Stimulated activated CD8-positive, alpha-beta memory T cell treated with anti-CD3 and anti-CD28 coated beads, Interleukin-15, amount 100 ng/mL, for 1 hour (primary cell): ENCODE measurements at places on chromosomes 1 and 21.
A peak's percentile ranks its signal among the peaks of the same experiment; 100 is the strongest.

- DNase-seq: no peak
Observed at GRCh38 chr1:116164604-116165368, 53.6 kb downstream of the MAB21L3 start.

GRCh38 chr1:91585502-91585901 lies 84.9 kb downstream of the CDC7 start:
- DNase-seq: no peak

- no peak for DNase-seq
Observed at GRCh38 chr1:37677808-37678207, 14.5 kb upstream of the CDCA8 start.

GRCh38 chr1:205676597-205676996 lies 3.7 kb downstream of the SLC45A3 start:
- no peak for DNase-seq

- DNase-seq: no peak
Observed at GRCh38 chr1:11878891-11879190, 20.1 kb upstream of the NPPB start.

- no peak for DNase-seq
Observed at GRCh38 chr1:45198185-45198584, 8.2 kb downstream of the ZSWIM5 start.

- no peak for DNase-seq
Observed at GRCh38 chr1:45621895-45622523, 1.8 kb downstream of the CCDC17 start.

DNA sequence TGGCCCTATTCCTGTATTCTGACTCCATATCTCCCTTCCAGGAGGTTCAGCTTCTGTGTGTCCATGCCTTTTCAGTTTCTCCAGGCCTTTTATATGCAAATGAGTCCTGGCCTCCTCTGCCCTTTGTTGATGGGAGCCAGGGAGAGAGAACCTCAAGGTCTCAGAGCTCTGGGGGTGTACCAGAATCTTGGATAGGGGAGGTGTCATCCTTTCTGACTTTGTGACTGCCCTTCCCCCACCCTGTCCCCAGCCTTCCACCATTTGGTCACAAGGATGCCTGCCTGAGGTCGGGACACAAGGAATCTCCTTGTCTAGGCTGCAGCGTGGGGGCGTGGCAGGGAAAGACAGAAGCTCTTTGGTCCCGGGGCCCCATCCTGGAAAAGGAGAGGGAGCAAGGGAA lies 18.6 kb downstream of the LURAP1 start:
- DNase-seq: no peak

DNA sequence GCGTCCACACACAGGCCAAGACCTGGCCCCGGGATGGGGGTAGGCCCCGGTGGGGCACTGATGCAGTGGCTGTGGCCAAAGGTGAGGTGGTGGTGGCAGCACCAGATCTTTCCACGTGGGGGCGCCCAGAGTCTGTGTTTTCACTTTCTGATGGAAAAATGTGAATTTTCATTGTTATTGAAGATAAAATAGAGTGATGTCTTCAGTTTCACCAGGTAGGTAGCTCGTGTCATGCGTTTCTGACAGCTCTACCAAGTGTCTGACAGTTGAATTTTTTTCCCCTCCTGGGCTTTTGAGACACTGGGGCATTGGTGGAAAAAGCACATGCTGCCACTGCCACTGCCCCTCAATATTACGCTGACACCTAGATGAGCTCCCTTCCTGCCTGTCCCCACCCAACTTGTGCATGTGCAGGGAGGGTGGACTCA lies 40.0 kb upstream of the MAGOH start:
- peak; percentile 59 for DNase-seq

DNA sequence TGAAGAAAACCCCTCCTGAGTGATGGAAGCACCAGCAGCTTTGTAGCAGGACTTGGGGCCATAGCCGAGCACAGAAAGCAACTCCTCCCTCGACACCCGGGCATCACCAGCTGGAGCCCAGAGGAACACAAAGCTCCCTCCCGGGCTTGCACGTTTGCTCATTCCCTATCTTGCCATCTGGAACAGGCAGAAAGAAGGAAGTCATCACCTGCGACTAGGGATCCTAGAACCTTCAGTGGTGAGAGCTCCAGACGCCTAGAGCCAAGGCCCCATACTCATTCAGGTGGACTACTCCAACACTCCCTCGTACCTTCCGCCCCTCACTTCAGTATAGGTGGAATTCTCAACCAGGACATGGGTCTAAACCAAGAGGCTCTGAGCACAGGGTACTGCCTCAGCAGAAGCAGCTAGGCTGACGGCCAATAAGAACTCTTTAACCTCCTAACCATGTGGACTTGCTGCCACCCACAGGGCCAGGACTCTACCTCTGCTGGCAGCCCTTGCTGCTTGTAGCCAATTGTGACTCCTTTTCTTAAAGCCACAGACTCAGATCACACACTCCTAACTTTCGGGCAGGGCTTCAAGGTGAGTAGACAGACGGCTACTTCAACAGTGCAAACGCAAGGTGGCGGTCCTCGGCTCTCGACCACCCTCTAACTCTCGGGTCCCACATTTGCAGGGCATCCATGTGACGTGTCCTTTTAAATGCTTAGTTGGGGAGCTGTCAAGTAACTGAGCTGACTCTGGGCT lies 65.4 kb downstream of the NPHP4 start:
- DNase-seq: no peak

GRCh38 chr1:105243411-105243810 lies 1493.7 kb downstream of the AMY1C start:
- DNase-seq: no peak

GRCh38 chr1:204201348-204202040 lies 5.2 kb upstream of the KISS1 start:
- DNase-seq: no peak

DNA sequence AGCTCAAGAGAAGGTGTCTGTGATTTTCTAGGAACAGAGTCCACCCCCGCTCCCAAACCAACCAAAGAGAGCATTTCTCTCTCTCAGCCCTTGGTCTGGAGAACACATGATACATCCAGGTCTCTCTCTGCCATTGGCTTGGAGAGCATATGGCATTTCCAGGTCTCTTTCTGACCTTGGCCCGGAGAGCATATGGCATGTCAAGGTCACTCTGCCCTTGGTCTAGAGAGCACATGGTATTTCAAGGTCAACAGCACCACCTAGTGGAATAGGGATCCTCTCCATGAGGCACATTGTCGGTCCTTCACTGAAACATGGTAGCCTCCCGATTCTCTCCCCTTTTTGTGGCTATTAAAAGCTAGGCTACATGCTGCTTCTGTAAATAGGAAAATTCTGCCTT lies 437.7 kb upstream of the OLFM3 start:
- no peak for DNase-seq

DNA sequence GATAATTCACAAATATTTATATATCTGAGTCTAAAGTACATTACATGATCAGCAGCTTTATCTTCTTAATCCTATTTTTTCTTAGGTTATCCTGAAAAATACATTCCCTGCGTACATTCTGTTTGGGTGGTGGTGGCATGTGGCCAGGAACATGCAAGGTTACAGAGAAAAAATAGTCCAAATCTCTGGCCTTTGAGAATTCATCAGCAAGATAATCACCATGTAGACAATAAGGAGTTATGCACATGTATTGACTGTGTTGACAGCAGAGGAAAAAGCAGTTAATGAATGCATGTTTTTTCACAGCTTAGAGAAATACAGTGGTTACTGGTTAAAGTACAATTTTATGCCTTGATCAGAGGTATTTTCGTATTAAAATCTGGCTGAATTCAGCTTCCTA lies 49.0 kb downstream of the ABCA4 start:
- no peak for DNase-seq

GRCh38 chr1:223312705-223313414 lies 51.1 kb downstream of the SUSD4 start:
- DNase-seq: no peak

GRCh38 chr1:151653397-151653796 lies 41.5 kb downstream of the SNX27 start:
- DNase-seq: no peak

DNA sequence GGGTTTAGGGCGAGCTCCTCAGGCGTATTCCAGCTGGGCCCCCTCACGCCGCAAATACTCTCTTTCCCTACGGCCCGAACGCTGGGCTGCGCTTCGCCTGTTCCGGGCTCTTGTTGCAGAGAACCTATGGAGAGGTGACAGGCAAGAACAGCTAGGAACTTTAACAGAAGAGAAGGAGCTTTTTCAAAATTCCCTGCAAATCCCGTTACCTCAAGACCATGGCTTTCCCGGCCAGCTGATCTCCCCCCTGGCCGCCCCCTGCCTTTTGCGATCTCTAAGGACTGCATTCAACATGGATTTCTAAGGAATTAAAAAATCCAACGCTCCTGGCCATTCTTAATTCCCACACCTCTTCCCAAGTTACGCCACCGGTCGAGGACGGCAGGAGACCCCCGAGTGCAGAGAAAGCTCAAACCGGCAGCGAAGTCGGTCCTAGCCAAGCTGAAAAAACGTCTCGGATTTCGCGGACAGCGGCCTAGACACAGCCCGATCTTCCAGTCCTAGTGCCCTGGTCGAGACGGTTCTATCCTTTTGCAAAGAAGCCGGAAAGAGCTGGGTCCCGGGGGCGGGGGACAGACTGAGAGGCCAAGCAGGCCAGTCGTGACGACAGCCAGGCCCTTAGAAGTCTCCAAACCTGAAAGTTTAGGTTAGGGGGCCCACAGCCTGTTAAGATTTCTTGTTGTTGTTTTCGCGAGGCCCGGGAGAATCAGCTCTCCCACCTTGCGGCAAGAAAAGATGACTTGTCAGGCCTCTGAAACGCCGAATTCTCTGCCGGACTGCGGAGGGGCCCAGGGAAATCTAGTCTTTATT lies 1.1 kb upstream of the TBX15 start:
- DNase-seq: no peak

DNA sequence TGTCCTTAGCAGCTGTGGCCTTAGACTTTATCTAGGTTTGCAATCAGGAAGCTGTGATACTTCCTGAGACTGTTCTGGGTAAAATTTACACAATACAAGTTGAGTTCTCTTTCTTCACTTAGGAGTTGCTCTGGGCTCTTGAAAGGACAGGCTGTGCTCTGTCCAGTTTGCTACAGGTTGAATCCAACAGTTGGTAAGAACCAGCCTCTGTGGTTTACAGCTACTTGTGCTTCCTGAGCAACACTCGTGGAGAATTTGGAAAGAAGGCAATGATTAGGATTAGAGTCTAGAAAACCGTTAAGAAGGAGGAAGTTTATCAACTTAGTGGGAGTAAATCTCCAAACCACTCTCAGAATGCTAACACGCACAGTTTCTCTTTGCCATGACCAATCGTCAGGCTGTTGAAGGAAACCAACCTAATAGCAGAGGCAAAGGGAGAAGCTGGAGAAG lies 26.8 kb downstream of the GFI1 start:
- no peak for DNase-seq

GRCh38 chr21:44767834-44768831 lies 33.5 kb downstream of the UBE2G2 start:
- no peak for DNase-seq

- no peak for DNase-seq
Observed at GRCh38 chr1:204615881-204616280, 69.7 kb downstream of the LRRN2 start.

DNA sequence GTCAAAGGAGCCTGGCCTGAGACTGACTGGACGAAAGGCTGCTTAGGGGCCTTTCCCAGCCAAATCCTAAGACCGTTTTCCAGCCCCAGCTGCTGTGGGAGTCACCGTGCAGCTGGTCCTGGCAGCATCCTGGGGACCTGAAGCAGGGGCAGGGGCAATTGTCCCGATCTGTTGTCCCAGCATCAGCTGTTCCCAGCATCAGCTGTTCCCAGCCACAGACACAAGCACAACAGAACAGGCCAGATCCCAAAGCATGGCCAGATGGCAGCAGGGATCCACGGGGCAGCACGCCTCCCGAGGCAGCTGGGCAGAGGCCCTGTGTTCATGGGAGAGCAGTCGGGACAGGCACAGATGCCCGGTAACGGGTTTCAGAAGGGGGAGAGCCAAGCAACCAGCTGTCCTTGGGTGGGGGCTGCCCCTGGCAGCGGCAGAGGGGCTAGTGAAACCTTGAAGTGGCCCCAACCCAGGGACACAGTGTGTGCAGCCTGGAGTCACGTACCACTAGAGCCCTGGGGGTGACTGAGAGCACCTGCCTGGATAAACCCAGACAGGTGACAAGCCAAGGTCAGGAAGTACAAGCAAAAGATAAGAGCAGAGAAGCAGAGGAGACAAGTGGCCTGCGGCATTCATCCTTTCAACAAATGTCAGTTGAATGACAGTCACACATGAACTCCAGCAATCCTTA lies 13.3 kb downstream of the CELA2B start:
- DNase-seq: no peak

DNA sequence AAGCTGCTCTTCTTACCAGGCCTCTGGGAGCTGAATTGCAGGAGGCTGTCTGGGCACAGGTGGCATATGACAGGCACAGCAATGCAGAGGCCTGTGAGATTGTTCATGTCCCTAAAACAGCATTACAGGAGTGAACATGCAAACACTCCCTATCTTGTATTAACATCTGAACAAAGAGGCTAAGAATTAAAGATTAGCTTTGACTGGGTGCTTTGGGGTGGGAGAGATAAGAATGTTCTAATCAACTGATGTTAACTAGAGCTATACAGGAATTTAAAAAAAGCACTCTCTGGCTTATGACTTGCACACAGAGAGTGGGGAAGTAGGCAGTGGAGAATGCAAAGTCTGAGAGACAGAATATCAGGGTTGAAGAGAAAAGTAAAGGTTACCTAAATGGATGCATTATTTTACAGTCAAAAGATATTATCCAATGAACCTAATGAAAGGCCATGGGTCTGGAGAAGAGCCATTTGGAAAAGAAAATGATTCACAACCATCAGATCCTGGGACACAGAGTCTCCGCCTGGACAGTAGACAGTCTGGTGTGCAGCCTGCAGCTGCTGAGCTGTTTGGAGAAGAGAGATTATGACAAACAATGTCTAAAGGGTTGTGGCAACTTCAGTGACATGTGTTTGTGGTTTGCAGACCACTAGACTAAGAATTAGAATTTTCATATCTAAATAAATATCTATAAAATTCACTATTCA lies 20.2 kb downstream of the DPT start:
- no peak for DNase-seq

DNA sequence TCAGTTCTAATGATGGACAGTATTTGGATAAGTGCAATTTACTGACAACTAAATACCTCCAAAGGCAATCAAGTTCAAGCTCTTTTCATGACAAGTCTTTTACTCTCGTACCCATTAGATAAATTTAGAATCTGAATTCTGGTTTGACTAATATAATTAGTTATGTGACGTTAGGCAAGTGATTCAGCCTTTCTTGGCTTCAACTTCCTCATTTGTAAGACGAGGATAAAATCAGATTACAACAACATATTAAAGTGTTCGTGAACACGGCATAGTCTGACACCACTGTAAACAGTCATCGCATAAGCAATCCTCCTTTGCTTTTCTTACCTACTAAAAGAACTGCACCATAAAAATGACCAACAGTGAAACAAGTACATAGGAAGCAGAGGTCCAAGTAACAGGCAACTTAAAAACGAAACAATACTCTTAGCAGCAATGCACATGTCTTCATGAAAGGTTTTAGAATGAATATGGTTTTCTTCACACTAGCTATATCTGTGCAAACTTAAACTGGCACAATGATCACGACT lies 25.7 kb downstream of the COA6 start:
- no peak for DNase-seq

DNA sequence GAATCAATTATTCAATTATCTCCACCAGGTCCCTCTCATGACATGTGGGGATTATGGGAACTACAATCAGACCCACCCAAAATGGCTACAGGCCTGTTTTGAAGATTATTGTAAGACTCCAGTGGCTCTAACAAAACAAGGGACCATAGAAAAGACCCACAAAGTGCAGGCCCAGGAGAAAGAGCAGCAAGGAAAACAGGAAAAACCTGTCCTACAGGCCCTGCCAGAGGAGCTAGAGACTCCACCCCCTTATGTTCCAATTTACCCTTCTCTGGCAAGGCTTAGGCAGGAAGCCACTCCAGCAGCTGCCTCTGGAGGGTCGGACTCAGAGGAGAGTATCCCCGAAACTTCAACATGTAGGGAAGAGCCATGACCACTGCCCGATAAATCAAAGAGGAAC lies 96.5 kb downstream of the LIPI start:
- no peak for DNase-seq
